Activated T-cell treated with anti-CD3 and anti-CD28 coated beads, Interleukin-2, amount 50 U/mL, for 1 hour (primary cell): ENCODE measurements at places on chromosomes 5 and 9.

- no peak for DNase-seq
Observed at GRCh38 chr9:127684576-127684975, 22.2 kb upstream of the CFAP157 start.

- DNase-seq, result no peak
Observed at GRCh38 chr5:174418809-174419539, 305.4 kb upstream of the MSX2 start.

DNA sequence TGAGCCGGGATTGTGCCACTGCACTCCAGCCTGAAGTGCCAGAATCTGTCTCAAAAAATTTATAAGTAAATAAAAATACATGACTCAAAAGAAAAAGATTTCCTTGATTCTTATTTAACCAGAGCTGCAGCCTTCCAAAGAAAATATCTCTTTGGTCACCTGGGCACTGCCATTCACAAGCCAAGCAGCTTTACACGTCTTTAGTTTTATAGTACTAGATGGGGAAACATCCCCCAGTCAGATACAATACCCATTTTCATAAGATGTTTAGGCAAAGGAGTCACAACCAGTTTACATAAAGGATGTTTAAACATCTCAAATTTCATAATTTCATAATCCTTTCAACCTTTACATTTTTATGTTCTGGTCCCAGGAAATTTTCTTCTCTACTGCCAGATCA, 13.7 kb upstream of the OXCT1 start:
- DNase-seq, result no peak

- no peak for DNase-seq
Observed at GRCh38 chr9:129011761-129012181, 16.4 kb downstream of the SH3GLB2 start.

DNA sequence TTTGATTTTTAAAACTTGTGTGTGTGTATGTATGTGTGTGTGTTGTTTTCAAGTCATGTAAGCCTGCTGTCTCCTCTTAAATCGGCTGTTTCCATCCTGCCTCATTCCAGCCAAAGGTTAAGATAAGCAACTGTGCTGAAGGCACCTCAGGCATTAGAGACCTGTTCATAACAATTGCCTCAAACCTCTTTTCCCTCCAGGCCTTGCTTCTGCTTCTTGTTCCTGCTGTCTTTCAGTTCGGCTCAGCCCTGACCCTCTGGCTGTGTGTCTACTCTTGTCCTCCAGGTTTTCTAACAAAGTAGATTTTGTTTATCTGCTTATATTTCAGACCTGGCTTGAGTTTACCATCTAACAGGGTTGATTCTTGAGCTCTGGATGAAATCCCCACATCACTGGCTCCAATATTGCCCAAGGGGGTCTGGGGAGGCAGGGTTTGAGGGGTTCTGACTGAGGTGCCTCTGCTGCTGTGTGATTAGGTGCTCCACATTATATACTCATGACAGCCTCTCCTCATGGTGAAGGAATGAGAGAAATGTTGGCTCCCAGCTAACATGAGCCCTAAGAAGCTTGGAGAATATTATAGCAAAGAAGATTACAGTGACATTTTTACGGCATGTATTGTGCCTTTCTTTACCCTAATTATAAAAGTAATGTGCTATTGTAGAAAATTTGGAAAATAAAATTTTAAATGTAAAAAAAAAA, 229.7 kb upstream of the PIK3R1 start:
- DNase-seq, result no peak

GRCh38 chr5:6494939-6495338, 46.3 kb downstream of the UBE2QL1 start:
- no peak for DNase-seq

- no peak for DNase-seq
Observed at GRCh38 chr9:132873403-132873802, 4.7 kb downstream of the AK8 start.

DNA sequence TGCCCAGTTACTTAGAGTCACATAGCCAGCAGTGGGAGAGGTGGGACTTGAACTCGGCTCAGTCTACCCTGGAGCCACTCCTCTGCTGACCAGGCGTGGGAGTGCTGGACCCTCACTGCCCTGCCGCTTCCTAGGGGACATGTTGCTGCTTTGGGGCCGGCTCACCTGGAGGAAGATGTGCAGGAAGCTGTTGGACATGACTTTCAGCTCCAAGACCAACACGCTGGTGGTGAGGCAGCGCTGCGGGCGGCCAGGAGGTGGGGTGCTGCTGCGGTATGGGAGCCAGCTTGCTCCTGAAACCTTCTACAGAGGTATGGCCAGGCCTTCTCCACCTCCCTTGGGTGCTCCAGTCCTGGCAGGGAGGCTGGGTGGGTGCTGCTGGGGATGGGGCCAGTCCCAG, 3.4 kb upstream of the CACFD1 start:
- no peak for DNase-seq

- no peak for DNase-seq
Observed at GRCh38 chr9:33177086-33177485, 9.9 kb upstream of the B4GALT1 start.

DNA sequence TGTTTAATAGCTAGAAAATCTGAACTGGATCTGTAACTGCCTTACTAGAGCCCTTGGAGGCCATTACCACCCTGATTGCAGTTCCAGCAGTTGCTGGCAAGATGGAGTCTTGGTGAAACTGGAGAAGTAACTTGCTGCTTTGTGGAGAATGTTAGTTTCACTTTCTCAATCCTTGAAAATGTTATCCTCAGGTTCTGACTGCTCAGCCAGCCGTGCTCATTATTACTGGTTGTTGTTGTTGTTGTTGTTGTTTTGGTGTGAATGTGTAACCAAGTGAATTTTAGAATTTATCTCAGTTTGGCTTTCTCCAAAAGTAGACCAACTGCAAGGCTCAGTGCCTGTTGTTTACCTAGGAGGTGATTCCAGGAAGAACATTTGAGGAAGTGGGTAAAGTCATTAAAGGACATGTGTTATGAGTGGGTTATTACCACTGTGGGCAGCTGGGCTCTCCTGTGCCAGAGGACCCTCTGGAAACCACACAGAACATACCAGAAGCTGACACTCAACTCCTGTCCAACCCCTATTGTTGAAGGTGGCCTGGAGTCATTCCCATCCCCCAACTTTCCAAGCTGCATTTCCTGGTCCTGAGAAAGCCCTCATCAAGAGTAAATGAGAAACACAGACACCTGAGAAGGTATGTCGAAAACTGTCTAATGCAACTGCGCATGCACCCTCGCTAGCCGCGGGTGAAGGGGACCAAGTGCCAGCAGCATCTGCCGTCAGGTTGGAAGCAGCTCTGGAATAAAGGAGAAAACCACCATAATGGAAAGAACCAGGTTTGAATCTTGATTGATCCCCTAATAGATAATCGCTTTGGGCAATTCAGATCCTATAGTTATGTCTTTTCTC, 111.6 kb downstream of the CMYA5 start:
- DNase-seq, result no peak

- DNase-seq, result no peak
Observed at GRCh38 chr5:133295520-133295919, 243.7 kb downstream of the HSPA4 start.

GRCh38 chr9:30482499-30482898, 1901.9 kb upstream of the ACO1 start:
- DNase-seq, result no peak

- no peak for DNase-seq
Observed at GRCh38 chr9:94553029-94553938, 1.6 kb upstream of the PCAT7 start.

- DNase-seq, result no peak
Observed at GRCh38 chr5:29230591-29230990, 1962.9 kb upstream of the CDH6 start.

- no peak for DNase-seq
Observed at GRCh38 chr9:136361754-136362449, 1.6 kb downstream of the DNLZ start.

DNA sequence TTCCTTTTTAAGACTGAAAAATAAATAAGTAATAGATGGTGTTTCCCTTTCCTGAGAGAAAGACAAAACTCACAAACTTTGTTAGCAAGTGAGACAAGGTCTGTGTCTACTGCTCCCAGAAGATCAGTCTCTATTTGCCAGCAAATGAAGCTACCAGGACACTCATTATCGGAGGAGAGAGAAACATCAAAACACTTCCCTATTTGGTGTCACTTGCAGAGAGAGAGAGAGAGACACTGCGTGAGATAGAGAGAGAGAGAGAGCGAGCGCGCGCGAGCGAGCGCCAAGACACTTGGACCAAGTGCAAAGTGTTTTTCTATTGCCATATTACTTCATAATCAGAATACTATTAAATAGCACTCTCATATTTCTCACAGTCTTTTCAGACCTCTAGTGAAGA, 142.7 kb downstream of the KCNN2 start:
- DNase-seq, result no peak

- no peak for DNase-seq
Observed at GRCh38 chr5:32777222-32777621, 66.1 kb downstream of the NPR3 start.
